Hepatocyte (in vitro differentiated cells): ENCODE measurements at places on chromosomes 1 and 21. TPM values are rescaled to one million over a fixed set of nuclear protein-coding genes. Genes with fewer than 3 reads are reported as not detected.
A peak's percentile ranks its signal among the peaks of the same experiment; 100 is the strongest.

Gene REN
- 15.4 and 16.2 TPM in 2 replicates for total RNA-seq

Gene VWA5B1
- 0.24 and 0.33 TPM in 2 replicates for total RNA-seq

Gene OR2T2
- not detected in 2 replicates for total RNA-seq

Gene C1orf159
- 7.1 and 9.2 TPM in 2 replicates for total RNA-seq

DNA sequence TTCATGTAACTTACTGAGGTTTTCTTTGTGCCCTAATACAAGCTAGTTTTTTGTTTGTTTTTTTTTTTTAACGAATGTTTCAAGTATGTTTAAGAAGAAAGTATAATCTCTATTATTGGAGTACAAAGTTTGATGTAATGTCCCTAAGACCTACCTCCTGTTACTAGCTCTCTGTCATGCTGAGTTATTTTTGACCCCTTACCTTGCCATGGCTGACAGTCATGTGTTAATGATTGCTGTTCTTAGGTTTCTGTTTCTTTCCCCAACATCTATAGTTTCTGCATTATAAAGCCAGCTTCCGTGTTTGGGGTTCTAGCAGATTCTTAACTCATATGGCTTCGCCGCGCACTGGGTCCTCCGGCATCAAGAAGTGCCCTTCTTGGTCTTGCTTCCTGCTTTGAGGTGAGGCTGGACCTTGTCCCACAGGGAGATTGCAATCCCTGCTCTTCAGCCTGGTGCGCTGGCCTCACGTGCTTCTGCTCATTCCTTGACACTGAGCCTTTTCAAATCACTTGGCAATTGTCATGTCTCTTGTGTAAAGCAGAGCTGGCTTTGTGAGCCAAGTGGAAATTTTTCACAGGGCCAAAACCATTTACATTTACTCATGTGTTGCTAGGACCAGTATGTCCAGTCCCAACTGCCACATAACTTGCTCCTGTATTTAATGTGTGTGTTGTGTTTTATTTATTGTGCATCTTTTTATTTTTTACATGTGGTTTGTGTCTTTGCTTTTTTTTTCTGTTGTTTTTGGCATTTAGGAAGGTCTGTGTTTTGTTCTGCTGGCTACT lies 135.0 kb upstream of the COL6A1 start:
- peak; percentile 64 for DNase-seq

DNA sequence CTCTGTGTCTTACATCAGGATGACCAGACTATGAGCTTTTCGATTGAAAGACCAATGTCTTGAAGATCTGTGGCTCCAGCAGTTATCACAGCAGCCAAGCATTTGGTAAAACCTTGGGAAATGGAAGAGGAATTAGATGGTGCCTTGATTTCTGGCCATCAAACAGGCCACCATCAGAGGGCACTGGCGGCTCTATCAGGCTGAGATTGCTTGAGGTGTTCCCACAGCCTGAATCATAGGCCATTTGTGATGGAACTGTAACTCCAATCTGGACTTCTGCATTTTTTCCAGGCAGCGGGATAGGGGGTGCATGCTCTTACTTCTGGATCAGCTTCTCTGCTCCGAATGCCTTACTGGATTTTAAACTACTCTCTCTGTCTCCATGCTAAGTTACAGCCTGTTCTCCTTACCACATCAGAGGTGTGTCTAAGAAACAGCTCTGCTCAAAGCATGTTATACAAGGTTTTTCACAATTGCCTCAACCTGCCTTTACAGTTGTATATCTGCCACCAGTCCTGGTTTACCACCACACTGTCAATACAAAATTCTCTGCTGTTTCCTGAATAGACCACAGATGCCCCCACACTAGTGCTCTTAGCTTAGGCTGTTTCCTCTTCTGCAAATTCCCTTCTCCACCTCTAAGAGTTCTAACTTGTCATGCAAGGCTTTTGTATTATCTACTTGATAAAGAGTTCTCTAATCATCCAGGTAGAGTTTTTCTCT lies 180.9 kb downstream of the PTGER3 start:
- no peak for DNase-seq

- DNase-seq = no peak
Observed at GRCh38 chr1:4743978-4744750, 89.8 kb downstream of the AJAP1 start.

Gene CD101
- 0.13 and 0.60 TPM in 2 replicates for total RNA-seq

GRCh38 chr21:36698385-36698980 lies 432 bp upstream of the SIM2 start:
- no peak for DNase-seq

GRCh38 chr1:227388214-227389168 lies 70.2 kb upstream of the CDC42BPA start:
- DNase-seq = no peak

DNA sequence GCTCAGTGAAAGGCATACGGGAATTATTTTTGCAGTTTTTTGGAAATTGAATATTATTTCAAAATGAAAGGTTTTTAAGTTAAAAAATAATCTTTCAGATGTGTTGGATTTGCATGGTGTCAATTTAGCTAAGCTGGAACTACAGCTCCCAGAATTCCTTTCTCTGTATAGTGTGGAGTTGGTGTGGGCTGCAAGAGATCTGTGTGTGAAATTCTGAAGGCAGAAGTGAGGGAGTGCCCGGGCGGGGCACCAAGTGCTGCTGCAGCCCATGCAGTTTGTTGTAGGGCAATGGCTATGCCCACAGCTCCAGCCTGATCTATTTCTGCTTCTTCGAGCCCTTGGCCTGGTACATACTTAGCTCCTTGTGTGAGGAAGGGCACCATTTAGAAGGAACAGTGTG lies 60.5 kb upstream of the CSF1 start:
- no peak for DNase-seq

- peak; percentile 69 for DNase-seq
Observed at GRCh38 chr1:93701629-93702028, 20.0 kb upstream of the BCAR3 start.

DNA sequence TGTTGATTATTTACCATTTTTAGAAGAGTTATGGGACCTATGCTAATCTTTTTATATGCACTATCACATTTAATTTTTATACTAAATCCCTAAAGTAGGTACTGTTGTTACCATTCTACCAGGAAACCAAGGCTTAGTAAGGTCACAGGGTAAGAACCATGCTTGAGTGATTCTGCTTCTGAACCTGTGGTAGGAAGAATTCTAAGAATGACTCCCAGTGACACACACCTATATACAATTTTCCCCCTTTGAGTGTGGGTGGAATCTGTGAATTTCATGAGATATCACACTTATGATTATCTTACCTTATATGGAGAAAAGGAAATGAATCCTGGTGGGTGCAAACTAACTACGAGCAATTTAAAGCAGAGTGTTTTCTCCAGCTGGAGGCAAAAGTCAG lies 391.0 kb downstream of the USH2A start:
- DNase-seq = no peak

GRCh38 chr1:22780696-22781095 lies 70.1 kb downstream of the EPHB2 start:
- no peak for DNase-seq

Gene SLAMF7
- total RNA-seq = 0.07 TPM in 1 of 2 replicates, not detected in the other

DNA sequence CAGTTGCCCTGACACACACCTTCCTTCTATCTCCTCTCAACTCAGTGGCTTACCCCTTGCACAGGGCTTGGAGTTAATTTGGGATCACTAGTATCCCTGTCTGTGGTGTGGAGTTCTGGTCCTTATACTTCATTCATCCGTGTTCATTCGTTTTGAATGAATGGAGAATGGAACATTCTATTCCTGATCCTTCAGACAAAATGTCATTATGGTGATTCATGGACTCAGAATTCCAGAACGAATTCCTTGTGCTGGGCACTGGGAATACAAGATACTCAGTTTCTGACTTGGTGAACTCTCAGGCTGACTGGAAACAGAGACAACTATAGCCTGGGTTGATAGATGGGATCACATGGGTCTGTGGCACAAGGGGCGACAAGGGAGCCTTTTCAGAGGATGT lies 49.9 kb upstream of the TRABD2B start:
- DNase-seq = no peak

- no peak for DNase-seq
Observed at GRCh38 chr1:158793604-158794003, 12.6 kb upstream of the OR6N2 start.

GRCh38 chr1:236604905-236605806 lies 840 bp upstream of the HEATR1 start:
- no peak for DNase-seq

GRCh38 chr21:45990741-45991605 lies 9.4 kb downstream of the COL6A1 start:
- no peak for DNase-seq

DNA sequence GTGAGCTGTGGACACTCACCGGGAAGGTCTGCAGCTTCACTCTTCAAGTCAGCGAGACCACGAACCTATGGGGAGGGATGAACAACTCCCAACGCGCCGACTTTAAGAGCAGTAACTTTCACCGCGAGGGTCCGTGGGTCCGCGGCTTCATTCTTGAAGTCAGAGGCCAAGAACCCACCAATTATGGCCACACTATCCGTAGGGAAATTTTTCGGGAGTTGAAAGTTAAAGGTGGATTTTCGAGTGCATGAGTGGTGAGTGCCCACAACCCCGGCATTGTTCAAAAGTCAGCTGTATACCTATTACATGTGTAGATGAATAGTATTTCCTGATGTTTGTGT lies 19.7 kb downstream of the EXOC8 start:
- no peak for DNase-seq

DNA sequence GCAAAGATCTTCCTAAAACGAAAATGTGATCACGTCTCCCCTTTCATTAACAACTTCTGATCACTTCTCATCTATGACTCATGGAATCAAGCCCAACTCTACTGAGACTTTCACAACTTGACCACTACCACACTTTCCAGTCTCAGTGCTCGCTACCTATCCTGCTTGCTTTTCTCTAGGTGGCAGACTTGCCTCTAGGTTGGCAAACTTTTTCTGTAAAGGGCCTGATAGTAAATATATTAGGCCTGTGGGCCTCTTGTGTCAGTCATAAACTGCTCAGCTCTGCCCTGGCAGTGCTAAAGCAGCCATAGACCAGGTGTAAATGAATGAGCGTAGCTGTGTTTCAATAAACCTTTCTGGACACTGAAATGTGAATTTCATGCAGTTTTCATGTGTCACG lies 21.5 kb upstream of the HMGB4 start:
- DNase-seq = no peak

Gene DNASE2B
- 0.68 TPM in 1 of 2 replicates, not detected in the other for total RNA-seq

Gene TRIM46
- total RNA-seq = 1.1 and 1.2 TPM in 2 replicates

- no peak for DNase-seq
Observed at GRCh38 chr1:160062230-160062532, 7.8 kb downstream of the KCNJ10 start.

- DNase-seq = peak; percentile 80
Observed at GRCh38 chr1:26784023-26784871, 3.5 kb upstream of the PIGV start.

DNA sequence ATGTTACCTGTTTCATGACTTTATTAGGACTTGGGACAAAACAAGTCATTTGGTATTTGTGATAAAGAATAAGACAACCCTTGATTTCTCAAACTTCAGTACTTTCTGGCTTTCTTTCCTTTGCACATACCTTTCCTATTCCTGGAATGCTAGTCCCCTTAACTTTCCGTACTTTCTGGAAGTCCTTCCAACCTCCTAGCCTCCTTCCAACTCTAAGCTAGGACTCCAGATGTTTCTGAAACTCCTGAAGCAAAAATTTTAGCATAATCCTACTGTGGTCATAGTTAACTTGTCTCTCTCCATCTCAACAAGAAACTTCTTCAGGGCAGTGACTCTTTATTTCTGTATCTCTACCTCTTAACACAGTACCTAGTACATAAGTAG lies 19.8 kb upstream of the C1orf105 start:
- no peak for DNase-seq

DNA sequence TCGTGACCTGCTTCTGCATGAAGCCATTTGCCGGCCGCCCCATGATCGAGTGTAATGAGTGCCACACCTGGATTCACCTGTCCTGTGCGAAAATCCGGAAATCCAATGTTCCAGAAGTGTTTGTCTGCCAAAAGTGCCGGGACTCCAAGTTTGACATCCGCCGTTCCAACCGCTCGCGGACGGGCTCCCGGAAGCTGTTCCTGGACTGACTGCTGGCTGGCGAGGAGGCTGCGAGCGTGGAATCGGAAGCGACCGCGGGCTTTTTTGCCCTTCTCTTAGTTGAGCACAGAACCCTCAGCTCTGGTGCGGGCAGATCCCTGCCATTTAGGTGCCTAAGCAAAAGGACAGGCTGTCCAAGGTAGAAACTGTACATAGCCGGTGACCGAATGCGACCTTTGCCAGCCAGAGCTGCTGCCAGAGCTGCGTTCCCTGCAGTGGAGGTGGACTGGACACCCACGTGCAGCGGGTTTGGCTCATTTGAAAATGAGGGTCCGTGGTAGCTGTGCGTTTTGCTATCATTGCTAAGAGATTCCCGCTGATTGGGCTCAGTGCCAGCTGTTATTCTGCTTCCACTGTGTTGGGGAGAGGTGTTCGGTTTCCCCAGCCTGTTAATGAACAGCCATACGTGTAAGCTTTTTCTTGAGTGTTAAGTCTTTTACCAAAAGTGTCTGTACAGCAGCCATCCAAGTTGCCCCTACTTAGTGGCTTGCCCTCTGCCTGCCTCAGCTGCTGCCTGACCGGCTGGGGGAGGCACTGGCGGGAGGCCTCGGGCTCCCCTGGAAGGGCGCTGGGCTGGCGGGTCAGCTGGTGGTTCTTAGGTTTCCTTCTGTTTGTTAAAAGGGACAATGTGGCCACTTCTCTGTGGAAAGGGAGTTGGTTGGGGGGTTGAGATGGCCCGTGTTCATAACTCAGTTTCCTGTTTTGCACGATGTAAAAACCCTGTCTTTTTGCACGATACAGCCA lies 3.0 kb upstream of the THAP3 start:
- DNase-seq = no peak

- no peak for DNase-seq
Observed at GRCh38 chr1:202015662-202015937, 5.2 kb downstream of the ELF3 start.

DNA sequence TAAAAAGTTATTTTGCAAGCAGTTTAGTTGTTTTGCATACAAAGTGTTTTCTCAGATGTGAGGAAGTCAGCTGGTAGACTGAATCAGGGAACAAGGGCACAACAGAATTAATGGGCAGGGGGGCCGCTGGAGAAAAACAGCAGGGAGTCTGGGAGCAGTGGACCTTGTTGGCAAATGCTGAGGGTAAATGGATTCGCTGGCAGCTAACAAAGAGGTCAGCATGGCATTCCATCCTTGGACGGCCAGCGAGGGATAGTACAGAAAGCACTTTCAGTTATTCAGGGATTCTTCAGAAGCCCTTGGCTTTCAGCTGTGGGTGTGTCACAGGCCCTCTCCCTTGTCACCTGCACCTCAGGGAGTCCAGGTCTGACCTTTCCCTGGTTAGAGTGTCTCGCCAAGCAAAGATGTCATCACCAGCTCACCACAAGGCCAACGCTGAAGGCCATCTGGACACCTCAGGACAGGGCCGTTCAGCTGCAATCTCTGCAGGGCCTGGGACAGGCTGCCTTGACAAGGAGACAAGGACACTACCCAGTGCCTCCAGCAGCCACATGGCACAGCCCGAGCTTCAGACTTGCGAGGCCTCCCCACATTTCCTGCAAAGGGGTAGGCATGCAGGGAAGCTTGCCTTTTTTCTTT lies 90.4 kb downstream of the KCNN3 start:
- DNase-seq = no peak

Gene OR2T33
- total RNA-seq = not detected in 2 replicates

- peak; percentile 5 for DNase-seq
Observed at GRCh38 chr1:103180660-103181059, 72.3 kb upstream of the COL11A1 start.

Gene HMCN1
- 13.4 and 14.2 TPM in 2 replicates for total RNA-seq

Gene OR2T11
- total RNA-seq = not detected in 2 replicates

GRCh38 chr1:199272628-199273086 lies 633.8 kb downstream of the PTPRC start:
- peak; percentile 15 for DNase-seq

Gene RPTN
- not detected in 2 replicates for total RNA-seq
